ENCODE measurements at places on chromosomes 13 and 19.

GRCh38 chr13:112510002-112510780, 77.8 kb downstream of the TUBGCP3 start:
- peak; percentile 79 for DNase-seq

DNA sequence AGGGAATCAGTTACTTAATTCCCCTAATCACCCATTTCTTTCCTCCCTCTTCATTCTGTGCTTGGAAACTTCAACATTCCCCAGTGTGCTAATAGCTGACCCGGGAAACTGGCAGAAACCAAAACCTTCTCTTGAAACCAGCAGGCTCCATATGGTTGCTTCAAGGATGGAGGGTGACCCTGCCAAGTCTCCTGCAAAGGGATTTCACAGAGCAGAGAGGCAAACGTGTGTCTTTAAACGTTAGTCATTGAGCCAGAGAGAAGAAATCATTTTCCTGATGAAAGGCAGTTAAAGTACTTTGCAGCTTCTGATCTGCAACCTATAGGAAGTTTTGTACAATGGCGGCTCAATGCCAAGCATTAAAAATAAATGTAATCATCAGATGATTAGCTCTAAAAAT, 220.9 kb downstream of the POU4F1 start:
- DNase-seq: no peak

DNA sequence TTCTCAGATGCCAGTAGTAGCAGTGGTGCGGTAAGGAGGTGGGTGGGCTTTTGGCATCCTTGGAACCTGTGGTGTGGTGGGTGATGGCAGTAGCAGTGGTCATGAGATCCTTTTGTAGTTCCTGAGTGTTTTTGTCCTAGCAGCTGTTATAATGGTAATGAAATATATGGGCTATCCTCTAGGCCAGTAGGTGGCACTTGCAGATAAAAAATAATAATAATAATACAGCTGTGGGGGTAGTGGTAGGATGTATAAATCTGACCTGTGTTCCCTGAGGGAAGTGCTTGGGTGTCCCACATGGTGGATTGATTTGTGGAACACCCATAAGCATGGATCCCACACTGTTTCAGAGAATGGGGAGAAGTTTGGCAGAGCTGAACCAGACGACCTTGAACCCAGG, 334.0 kb downstream of the SLITRK5 start:
- no peak for DNase-seq

- DNase-seq: no peak
Measured at GRCh38 chr13:88217883-88218282, 546.7 kb downstream of the SLITRK5 start.

GRCh38 chr13:109998684-109999533, 212.5 kb upstream of the IRS2 start:
- DNase-seq: no peak

DNA sequence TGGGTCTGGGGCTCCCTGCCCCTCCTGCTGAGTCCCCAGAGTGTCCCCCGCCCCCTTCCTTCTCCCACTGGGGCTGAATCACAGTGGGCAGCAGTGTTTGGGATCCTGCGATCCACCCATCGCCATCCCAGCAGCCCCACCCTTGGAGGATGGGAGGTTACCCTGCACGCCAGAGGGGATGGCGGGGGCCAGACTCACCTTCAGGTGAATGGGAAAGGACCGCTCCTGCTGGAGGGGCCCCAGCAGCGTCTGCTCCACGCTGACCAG, 569 bp downstream of the DLEU7 start:
- DNase-seq: no peak

DNA sequence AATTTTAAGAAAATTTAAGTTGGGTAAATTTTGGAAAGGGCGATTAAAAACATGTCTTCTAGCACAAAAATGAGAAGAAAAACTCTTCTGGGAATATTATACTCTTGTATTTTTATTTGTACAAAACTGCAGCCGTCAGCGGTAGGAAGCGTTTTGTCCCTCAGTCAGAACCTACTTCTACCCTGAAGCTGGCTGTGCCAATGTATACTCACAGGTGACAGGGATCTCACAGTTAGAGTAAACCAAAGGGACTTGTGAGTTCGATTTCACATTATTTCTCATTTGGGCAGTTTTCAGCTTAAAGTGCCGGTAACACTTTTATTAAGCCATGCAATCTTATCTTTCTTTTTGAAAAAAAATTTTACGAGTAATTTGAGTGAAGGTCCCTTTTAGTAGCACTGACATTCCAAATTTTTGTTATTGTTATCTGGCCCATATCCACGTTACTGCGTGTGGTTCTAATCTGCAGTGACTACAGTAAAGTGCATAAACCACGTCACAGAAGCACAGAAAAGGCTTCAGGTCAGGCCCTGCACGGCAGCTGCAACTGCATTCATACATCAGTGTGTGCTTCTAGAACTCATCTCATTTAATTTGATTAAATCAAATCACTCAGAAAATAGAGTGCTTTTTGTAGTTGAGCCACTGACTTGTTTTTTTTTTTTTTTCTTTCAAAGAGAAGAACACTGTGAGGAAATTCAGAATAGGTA, 387.3 kb downstream of the LIG4 start:
- DNase-seq: no peak

- no peak for DNase-seq
Measured at GRCh38 chr19:32580353-32580900, 563 bp upstream of the PDCD5 start.

GRCh38 chr19:34124828-34125227, 47.5 kb upstream of the LSM14A start:
- no peak for DNase-seq

DNA sequence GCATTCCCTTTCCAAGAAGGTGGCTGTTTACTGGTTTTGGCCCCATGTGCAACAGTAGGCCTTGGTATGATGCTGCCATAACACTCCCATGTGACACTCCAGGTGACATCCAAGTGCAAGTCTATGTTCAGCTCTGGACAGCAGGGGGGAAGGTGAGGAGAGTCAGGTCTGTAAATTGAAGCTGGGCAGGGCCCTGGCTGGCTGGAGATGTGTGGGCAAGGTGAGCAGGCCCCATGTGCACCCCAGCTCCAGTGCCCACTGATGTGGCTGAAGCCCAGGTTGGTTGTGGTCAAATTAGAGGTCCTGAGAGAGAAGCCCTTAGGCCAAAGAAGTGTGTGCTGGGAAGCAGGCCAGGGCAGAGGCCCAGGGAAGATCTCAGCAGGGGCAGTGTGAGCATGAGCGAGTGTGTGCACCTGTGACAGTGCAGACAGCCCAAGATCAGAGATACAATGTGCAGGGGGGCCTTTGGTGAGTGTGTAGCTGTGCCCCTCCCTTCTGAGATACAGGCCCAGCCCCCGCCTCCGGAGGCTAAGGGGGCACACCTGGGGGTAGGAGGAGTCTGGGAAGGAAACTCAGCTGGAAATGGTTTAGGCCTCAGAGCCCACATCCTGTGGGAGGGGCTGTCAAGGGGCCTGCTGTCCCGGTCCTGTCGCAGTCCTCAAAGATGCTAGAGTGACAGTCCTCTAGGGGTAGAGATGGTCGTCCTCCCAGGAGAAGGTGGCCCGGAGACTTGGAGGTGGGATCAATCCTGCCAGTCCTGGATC, 18.6 kb downstream of the DEDD2 start:
- no peak for DNase-seq

DNA sequence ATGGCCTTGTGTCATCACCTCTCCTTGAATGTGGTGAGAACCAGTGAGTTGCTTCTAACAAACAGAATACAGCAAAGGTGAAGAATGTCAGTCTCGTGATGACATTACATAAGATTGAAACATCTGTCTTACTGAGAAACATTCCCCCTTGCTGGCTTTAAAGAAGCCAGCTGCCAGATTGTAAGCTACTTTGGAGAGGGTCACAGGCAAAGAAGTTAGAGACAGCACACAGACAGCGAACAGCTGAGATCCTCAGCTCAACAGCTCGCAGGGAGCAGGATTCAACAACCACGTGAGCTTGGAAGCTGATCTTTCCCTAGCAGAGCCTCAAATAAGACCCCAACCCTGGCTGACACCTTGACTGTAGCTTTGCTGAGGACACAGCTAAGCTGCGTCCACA, 367.9 kb downstream of the LIG4 start:
- no peak for DNase-seq

DNA sequence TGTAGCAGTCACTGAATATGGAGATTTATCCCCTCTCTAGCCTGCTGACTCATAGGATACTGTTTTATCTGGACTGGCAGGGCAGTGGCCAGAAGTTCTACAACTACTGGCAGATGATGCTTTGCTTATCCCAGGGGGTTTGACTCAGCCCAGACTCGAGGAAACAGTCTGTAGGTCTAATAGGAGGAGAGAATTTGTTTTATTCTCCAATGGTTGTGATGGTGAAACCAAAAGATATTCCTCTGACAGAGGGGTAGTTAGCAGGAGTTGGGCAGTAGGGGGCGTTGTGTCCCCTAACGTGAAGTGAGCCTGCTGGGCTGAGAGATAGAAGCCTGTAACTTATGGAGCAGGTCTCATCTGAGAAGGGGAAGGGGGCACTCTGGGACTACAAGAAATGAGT, 74.9 kb downstream of the WTIP start:
- DNase-seq: peak; percentile 12

- DNase-seq: no peak
Measured at GRCh38 chr13:27997904-27998522, 9.5 kb upstream of the URAD start.

DNA sequence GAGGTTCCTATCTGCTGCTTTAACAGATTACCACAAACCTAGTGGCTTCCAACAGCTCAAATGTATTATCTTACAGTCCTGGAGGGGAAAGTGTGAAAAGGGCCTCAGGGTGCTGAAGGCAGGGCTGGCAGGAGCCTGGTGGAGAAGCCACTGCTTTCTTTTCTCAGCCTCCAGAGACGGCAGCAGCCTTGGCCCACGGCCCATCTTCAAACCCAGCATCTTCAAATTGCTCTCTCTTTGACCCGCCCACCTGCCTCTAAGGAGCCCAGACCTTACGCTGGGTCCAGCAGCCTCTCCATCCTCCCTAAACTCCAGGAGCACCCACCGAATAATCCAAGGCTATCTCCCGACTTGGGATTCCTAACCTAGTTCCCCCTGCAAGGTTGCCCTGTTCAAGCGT, 35.6 kb downstream of the C13orf46 start:
- no peak for DNase-seq

- no peak for DNase-seq
Measured at GRCh38 chr13:40780822-40781401, 8.5 kb upstream of the SLC25A15 start.

GRCh38 chr13:36332986-36333385, 13.2 kb downstream of the SPART start:
- DNase-seq: no peak

GRCh38 chr19:30135797-30136196, 193.8 kb downstream of the URI1 start:
- DNase-seq: no peak

GRCh38 chr13:38656699-38657098, 30.2 kb upstream of the FREM2 start:
- no peak for DNase-seq

DNA sequence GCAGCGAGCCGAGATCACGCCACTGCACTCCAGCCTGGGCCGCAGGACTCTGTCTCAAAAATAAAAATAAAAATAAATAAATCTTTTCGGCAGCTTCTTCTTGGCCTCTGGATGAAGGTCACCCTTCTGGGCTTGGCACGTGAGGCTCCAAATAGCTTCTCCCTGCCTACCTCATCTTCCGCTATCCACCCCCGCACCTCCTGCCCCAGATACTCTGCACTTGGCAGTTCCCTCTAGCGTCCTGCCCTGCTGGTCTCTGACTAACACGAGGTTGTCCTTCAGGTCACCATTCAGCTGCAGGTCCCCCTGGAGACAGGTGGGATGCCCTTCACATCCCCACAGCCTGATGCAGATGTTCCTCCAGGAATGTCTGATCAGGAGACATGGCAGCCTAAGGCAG, 8.5 kb upstream of the CCL25 start:
- no peak for DNase-seq

DNA sequence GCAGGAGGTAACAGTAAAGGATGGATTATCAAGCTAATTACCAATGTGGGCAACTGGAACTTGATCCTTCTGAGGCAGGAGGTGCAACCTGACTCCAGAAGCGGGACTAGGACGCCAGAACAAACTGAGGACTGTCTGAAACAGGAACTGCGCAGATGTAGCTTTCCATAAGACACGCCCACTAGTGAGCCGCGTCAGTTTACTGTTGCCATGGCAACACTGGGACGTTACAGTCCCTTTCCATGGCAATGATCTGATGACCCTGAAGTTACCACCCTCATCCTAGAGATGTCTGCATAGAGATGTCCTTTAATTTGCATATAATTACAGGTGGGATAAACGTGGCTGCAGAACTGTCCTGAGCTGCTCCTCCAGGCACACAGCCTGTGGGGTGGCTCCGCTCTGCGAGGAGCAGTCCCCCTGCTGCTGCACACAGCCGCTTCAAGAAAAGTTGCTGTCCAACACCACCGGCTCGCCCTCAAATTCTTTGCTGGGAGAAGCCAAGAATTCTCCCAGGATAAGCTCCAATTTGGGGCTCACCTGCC, 816.6 kb downstream of the UQCRFS1 start:
- no peak for DNase-seq

DNA sequence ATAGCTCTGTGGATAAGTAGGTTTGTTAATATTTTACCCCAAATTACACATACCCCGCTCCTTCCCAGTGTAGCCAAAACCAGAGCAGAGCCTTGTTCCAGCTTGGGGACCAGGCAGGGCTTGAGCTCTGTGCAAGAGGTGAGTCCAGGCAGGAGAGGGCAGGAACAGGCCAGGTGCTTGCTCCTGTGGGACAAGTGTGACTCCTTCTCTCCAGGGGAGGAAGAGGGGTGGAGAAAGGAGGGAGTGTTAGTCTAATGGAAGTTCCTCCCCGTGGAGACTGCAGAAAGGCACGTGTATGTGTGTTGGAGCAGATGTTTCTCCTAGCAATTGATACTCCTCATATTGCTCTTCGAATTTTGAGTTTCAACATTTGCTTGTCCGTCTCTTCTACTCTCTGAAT, 201.0 kb downstream of the FGF9 start:
- no peak for DNase-seq
